ENCODE measurements at places on chromosomes 13 and 19. TPM values are rescaled to one million over a fixed set of nuclear protein-coding genes. Genes with fewer than 3 reads are reported as not detected.

Gene SULT2A1
- not detected for total RNA-seq

Gene RYR1
- 4.3 TPM for total RNA-seq

Gene MYO16
- total RNA-seq = 0.42 TPM

Gene PEG3
- total RNA-seq = 11.6 TPM

Gene PDX1
- 0.28 TPM for total RNA-seq

Gene GNG7
- 3.2 TPM for total RNA-seq

Gene FLT3
- 0.81 TPM for total RNA-seq

Gene PLK5
- not detected for total RNA-seq

Gene MEF2B
- 2.0 TPM for total RNA-seq

Gene EFNA2
- not detected for total RNA-seq

Gene PRKCG
- total RNA-seq = not detected

Gene OLFM2
- 5.8 TPM for total RNA-seq

Gene ZNRF4
- total RNA-seq = not detected

Gene ZNF575
- 1.6 TPM for total RNA-seq

Gene ZNF610
- 1.8 TPM for total RNA-seq

Gene ERICH6B
- not detected for total RNA-seq

Gene FGF9
- total RNA-seq = not detected

Gene TMPRSS9
- 0.54 TPM for total RNA-seq

Gene TMEM255B
- 14.9 TPM for total RNA-seq

Gene ZIM2
- not detected for total RNA-seq

Gene FBXW9
- total RNA-seq = 3.9 TPM

Gene VSIG10L
- 0.54 TPM for total RNA-seq

Gene PSG7
- not detected for total RNA-seq

Gene SWSAP1
- total RNA-seq = 1.2 TPM

Gene NANOS3
- total RNA-seq = not detected

Gene RNF225
- total RNA-seq = not detected

Gene ZNF530
- total RNA-seq = 7.4 TPM

Gene TLE2
- 154 TPM for total RNA-seq

Gene POU4F1
- total RNA-seq = 1.1 TPM

Data from thoracic aorta (tissue), 2 donors.